ENCODE measurements at places on chromosomes 6 and 20.

GRCh38 chr6:35810971-35811698, 6.0 kb downstream of the LHFPL5 start:
- peak; percentile 23 for DNase-seq

- no peak for DNase-seq
Observed at GRCh38 chr6:108531332-108531731, 29.4 kb upstream of the FOXO3 start.

- no peak for DNase-seq
Observed at GRCh38 chr6:136235233-136235564, 14.9 kb downstream of the MTFR2 start.

GRCh38 chr6:70797625-70798024, 129.9 kb downstream of the SMAP1 start:
- DNase-seq: peak; percentile 24

DNA sequence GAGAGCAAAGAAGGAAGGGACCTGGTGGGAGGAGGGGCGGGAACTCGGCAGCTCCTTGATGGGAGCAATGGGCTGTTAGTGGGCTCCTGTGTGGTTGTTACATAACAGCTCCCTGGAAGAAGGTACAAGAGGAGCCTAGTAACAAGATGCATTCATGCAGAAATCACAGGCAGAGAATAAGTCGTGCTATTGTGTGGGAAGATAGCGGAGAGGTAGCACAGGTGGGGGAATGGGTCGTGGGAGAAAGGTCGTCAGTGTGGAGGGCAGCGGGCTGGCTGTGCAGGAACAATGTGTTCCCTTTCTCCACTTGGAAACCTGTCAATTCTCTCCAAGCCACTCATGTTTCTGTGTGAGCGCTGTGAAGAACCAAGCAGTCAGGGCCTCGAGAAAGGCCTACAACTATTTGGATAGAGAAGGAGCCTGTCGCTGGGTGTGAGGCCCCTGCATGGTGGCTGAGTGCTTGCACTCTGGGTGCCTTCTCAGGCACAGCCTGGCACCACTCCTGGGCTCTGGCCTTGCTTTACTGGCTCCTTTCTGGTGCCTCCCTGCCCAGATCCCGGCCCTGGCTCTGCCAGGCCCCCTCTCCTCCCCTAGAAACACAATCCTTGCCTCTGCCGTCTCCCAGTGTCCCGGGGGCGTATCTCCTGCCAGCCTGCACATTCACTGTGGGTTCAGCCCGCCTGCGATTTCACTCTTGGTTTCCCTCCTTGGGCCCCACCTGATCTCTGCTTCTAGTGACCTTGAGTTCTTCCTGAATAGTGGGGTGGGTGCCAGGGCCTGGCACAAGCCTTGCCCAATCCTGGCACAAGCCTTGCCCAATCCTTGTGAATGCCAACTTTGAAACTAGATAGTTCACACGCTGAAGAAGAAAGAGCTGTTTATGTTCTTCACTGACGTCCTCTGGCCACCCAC, 7.4 kb upstream of the FGD2 start:
- DNase-seq: no peak

- no peak for DNase-seq
Observed at GRCh38 chr20:58069796-58070663, 158.4 kb downstream of the ANKRD60 start.

DNA sequence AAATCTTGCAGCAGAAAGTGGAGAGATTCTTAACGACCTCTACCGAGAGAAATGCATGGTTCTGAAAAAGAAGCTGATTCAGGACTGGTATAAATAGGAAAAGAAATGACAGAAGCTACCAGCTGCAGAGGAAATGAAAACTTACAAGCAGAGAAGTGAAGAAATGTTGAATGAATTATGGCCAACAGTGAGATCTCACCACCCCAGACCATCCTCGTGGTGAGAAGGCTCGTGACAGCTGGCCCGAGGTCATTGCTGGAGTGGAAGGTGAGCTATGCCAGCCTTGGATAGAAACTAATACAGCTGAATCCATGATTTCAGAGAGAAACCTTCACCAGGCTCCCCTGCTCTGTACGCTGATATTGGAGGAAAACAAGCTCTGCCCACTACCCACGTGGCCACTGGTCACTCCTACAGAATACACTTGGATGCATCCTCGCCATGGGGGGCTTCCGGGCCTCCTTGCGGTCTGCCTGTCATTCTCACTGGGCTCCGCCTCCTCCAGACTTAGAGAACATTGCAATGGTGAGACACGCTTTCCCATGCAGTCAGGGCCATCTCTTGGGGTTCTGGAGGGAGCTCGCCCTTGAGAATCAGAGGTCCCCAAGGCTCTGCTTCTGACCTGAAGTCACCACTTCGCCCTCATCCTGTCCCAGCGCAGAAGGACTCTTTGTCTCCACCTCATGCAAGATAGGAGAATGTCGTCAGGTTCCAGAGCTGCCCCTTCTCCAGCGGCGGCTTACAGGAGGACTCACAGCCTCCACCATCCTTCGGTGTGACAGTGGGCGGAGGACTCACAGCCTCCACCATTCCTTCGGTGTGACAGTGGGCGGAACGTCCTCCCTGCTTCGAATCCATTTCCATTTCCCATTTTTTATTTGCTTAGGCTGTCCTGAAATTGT, 10.6 kb upstream of the TUBB2B start:
- no peak for DNase-seq

DNA sequence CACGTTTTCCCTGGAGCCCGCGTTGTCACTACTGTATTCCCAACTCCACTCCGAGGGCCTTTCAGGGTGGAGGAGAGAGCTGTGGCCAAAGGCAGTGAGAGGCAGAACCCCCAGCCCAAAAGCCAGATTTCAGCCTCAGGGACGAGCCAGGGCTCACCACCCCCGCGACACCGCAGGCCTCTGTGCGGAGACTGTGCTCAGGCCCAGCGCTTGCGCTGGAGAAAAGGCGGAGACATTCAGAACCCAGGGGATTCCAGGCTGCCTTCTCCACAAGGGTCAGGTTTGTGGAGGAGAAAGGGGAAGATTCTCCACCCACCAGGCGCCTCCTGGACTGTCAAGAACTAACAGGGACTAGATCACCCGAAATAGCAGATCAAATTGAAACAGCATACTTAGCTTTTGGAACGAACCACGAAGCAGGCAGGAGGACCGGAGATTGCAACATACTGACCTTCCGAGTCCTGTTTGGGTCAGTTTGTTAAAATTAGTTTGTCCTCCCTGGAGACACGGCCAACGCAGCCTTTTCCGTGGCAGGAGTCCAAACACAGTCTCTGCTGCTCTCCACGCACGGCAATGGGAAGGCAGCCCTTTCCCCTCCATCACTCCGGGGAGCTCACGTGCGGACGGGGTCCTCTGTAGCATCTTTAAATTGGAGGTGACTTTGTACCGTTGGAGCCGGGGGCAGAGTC, 14.4 kb downstream of the DLL1 start:
- DNase-seq: no peak

- no peak for DNase-seq
Observed at GRCh38 chr6:133359256-133359655, 118.1 kb downstream of the EYA4 start.

- DNase-seq: no peak
Observed at GRCh38 chr6:108988296-108988695, 106.3 kb downstream of the SESN1 start.

GRCh38 chr6:41896281-41896680, 1.1 kb upstream of the USP49 start:
- DNase-seq: no peak

DNA sequence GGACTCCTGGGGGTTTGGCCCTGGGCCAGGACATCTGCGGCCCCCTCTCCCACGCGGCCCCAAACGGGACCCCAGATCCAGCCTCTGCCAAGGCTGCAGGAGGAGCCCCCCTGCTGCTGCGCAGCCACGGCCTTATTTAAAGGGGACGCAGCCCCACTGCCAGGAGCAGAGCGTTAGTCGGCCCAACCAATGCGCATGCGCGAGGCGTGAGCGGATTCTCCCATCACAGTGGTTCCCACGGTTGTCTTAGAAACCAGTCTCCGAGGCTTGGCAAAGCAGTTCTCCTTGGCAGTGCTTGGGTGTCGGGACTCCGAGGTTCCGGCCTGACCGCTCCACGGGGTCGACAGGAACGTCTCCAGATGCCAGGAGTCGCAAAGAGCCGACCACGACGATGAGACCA, 288.3 kb upstream of the ZNF337 start:
- peak; percentile 40 for DNase-seq

- no peak for DNase-seq
Observed at GRCh38 chr6:24019830-24020229, 106.2 kb upstream of the NRSN1 start.

DNA sequence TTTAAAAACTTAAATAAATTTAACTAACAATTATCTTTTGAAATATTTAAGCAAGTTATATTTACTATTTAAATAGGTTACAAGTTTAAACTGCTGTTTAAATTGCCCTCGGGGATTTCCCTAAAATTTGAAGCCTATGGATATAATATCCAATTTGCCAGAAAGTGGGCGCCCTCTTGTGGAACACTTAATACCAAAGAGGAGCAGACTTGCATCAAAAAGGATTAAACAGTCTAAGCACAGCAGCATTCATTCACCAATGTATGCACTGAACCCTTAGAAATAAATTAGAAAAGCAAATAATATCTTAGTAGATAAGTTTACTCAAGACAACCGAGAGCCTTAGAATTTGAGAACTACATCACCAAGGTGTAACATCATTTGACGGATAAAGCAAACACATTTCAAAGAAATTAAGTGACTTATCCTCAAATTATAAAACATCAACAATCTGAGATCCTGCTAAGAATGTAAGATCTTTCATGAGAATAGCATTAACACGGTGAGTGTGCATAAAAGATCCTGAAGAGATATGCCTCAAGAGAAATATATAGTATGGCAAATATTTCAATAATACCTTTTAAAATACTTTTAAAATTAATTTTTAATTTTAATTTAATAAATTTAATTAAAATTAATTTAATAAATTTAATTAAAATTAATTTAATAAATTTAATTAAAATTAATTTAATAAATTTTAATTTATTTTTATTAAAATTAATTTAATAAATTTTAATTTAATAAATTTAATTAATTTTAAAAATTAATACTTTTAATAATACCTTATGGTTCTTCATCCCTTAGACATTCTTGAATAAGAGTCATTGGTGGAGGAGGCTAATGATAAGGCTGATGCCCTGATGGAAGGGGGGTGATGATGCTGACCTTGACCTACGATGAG, 11.5 kb upstream of the MEP1A start:
- DNase-seq: peak; percentile 49

DNA sequence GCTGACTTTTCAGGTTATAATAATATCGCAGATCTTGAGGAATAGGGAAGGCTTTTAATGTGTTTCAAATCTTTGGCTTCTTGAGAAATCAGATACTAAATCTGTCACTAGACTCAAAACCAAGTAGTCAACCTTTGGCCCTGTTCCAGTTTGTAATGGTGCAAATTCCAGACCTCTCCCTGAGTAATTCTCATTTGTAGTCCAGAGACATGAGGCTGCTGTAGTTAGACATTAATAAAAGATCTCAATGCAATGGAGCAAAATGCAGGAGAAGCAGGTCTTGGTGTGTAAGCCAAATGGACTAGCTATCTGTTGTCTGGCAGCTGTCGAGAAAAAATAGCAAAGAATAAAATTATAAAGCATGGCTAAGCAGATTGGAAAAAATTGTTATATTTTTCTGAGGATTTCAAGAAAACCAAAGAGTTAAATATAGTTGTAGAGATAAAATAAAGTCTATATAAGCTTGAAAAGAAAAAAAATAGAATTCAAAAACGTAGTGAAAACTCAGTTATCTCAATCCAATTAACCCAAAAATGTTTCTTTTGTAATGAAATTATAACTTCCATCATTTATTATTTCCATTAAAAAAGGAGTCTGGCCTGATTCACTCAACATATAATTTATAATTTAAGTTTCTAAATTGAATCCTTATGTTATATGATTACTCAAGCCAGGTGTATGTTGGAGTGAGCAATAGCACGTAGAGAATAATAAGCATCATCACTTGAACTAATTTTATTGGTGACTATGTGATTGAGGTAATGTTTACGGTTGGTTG, 161.5 kb upstream of the ADGRB3 start:
- no peak for DNase-seq

GRCh38 chr20:779771-780170, 11.5 kb upstream of the SLC52A3 start:
- DNase-seq: no peak

DNA sequence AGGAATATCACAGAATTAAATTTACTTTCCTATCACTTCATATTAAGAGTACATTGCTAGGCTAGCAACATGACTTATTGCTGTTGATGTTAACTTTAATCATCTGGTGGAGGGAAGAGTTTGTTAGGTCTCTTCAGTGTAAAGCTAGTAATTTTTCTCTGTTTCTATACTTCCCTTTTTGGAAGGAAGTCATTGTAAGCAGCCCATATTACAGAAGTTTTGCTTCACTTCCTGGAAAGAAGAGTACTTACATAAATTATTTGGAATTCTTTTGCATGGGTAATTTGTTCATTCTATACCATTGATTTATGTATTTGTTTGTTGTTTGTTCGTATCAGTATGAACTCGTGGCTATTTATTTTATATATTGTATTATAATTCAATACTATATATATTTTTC, 405.2 kb downstream of the RFPL4B start:
- DNase-seq: no peak

DNA sequence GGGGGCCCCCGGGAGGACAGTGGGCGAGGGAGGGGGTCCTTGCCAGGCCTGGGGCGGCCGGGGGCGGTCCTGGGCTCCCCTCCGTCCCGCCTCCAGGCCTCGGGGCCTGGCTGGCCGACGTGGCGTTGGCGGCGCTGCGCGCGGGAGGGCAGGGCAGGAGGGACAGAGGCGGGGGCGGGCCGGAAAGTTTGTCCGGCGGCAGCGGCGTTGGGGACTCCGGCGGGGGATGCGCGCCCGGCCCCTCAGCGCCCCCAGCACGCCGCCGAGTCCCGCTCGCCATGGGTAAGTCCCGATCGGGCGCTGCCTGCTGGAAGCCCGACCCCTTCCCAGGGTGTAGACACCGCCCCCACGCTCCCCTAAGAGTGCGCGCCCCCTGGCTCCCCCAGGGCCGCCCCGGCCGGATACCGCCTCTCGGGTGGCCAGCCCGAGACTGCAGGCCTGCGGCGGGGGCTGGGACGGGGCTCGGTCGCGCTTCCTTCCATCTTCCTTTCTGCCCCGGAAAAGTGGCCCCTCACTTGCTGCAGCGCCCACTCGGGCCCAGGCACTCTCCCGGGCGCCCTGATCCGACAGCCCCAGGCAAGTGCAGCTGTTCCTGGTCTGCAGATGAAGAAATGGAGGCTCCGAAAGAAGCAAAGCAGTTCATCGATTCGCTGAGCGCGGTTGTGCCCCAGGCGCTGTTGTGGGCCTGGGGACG, at the start of gene SLC2A10:
SLC2A10 (plus strand) TSS at position 191 of the 694 bp plus-strand sequence; CDS start at position 279, 88 bp downstream.
- DNase-seq: no peak

- no peak for DNase-seq
Observed at GRCh38 chr6:96794980-96795379, 42.3 kb downstream of the GPR63 start.

- no peak for DNase-seq
Observed at GRCh38 chr6:30267423-30267822, 54.2 kb upstream of the TRIM26 start.

- DNase-seq: no peak
Observed at GRCh38 chr6:153108315-153108714, 22.8 kb downstream of the RGS17 start.

- no peak for DNase-seq
Observed at GRCh38 chr6:63795006-63795405, 159.4 kb downstream of the PHF3 start.

DNA sequence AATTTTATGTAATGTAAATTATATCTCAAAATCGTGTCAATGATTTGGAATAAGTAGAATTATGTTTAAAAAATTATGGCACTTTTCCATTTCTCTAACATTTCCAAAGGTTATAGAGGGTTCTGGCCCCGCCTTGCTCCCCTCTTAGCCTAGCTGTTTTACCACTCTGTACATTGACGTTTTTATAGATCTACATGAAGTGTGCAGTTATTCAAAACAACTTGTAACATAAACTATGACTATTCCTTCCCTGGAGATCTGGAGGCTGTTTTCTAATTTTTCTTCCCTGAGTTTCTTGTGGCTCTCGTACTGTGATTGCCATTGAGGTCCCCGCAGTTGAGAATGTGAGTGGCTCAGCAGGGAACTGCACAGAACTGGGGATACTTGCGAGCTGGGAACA, 48.4 kb downstream of the IYD start:
- no peak for DNase-seq
